Mammary epithelial cell (primary cell): ENCODE measurements at places on chromosomes 6 and 20. TPM values are rescaled to one million over a fixed set of nuclear protein-coding genes. Genes with fewer than 3 reads are reported as not detected.
A peak's percentile ranks its signal among the peaks of the same experiment; 100 is the strongest.

- DNase-seq = no peak
These were observed 783 bp downstream of the LRRC73 start for GRCh38 chr6:43509142-43509983.

GRCh38 chr20:59705651-59706399 is 101.5 kb downstream of the PHACTR3 start:
- DNase-seq = no peak

GRCh38 chr6:110708295-110708950 is 106.8 kb downstream of the CDK19 start:
- no peak for DNase-seq

DNA sequence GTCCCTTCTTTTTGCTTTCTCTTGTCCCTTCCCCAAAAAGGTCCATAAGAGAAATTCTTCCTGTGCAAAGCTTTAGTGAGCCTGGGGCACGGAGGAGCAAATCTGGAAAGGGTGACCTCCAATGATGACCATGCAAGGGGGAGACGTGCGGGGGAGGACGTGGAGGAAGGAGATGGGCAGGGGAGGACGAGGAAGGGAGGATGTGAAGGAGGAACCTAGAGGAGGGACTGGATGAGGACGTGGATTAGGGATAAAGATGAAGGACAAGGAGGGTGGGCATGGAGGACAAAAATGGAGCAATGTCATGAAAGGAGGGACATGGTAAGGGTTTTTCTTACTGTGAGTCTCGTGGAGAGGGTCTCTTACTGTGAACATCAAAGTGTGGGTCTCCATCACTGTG is 139.5 kb downstream of the ERMARD start:
- no peak for DNase-seq

GRCh38 chr6:144931172-144932035 is 646.3 kb downstream of the UTRN start:
- peak; percentile 39 for DNase-seq

GRCh38 chr20:35489717-35490116 is 34.3 kb downstream of the CEP250 start:
- DNase-seq = no peak

The ALDH8A1 gene
- 0.19 and 0.28 TPM in 2 replicates for total RNA-seq

DNA sequence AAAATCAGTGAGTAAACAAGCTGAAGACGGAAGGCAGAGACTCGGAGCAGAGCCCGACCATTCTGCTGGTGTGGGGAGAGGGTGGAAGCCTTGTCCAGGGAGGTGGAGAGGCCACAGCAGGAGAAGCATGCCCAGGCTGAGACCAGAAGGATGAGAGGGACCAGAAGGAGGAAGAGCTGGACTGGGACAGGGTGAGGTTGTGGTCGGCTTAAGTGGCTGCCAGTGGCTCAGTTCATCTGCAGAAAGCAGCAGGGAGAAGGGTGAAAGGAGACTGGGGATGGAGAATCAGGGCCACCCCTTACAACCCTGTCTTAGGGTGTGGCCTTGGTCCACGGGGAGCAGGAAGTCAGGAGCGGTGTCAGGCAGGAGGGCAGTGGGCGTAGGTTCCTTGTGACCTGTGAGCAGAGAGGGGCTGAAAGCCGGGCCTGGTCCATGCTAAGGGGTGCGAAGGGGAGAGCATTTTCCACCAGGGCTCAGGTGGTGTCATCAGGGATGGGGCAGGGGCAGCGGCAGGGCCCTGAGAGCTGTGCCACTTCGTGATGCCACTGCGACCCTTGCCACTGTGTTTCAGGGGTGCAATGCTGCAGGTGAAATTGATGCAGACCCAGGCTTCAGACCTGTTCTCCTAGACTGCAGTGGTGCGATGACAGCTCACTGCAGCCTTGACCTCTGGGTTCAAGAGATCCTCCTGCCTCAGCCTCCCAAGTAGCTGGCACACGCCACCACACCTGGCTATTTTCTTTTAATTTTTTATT is 81.1 kb downstream of the TTLL2 start:
- DNase-seq = no peak

DNA sequence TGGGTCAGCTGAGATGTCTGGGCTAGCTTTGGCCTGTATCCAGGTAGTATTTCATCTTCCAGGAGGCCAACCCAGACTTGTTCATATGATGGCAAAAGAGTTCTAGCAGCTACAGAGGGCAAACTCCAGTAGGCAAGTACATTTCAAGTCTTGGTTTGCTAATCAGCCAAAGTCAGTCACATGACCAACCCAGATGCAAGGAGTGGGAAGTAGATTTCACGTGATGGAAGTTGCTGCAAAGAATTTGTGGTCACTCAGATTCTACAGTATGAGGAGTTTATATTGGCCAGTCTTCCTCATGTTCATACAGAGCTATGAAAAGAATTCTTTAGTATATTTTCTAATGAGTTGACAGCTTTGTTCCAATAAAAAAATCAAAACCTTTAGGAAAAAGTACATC is 101.8 kb downstream of the PHACTR1 start:
- no peak for DNase-seq

DNA sequence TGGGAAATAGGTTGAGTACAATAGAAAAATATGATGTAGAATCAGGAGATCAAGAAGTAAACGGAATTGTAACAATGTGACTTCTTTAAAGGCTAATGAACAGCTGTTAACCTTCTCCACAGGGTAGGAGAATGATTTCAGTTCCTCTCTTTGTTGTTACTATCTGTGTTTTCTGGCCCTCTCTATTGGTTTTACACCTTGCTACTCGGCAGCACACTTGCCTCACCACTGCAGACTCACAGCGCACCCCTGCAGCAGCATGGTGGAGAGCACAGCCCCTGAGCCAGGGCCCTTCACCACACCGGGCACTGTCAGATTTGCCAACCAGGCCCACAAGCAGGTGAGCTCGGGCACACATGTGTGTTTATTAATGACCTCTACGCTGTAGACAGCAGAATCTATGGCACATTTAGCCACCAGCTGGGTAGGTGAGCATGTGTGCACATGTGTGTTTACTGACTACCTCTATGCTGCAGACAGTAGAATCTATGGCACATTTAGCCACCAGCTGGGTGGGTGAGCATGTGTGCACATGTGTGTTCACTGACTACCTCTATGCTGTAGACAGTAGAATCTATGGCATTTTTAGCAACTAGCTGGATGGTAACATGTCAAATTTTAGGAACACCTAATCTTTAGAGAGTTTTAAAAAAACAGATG is 16.8 kb downstream of the SFT2D1 start:
- DNase-seq = no peak

The LY6G6C gene
- not detected for total RNA-seq

- DNase-seq = no peak
These were observed 146.4 kb downstream of the AKAP7 start for GRCh38 chr6:131281471-131282270.

- DNase-seq = no peak
These were observed 26.4 kb downstream of the ARMC2 start for GRCh38 chr6:108874470-108875160.

DNA sequence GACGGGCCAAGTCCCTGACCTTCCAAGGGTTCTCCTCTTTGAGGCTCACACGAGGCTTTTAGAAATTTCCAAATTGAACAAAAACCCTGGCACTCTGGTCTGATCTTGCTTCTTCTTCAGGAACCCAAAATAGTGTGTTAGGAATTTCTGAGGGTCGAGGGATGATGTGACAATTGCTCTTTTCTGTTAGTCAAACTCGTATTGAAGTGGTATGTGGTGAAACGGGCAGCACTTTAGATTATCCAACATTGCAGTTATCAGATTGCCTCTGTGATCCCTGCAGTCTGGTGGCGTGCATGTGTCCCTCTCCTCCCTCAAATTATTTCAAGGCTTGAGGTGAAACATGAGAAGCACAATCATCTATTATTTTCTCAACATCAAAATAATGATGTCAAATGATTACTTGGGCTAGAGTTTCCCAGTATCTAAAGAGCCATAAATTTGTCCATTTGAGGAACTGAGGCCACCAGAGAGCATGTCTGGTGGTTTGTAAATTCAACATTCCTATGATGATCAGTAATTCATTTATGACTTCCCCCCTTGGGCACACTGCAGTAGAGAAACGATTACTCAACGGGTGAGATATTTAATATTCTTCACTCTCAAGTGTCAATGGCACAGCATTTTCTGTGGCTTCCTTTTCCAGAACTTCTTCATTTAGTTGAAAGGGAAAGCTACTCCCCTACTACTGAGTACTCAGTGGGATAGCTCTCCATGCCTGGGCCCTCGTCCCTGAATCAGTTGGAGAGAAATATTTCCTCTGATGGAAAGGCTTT is 308.6 kb upstream of the MAP3K7 start:
- DNase-seq = no peak

DNA sequence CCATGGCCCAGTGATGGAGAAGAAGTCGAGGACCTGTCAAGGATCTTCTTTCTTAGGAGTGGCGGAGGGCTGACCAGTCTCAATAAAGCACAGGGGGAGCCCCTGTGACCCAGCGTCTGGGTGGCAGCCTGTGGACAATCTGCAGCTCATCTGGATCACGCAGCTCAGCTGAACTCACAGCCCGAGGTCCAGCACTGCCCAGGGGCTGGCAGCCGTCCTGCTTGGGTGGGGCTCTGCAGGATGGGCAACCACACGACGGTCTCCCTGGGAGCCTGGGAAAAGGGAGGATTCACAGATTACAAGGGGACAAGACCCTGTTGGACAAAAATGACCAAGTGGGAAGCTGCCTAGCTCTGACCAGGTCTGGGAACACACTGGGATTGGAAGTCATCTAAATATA is 110.8 kb downstream of the MYLK4 start:
- DNase-seq = no peak

The SLC22A7 gene
- total RNA-seq = not detected

- DNase-seq = no peak
These were observed 14.5 kb downstream of the FERMT1 start for GRCh38 chr20:6108330-6108729.

The RSPH4A gene
- total RNA-seq = 0.33 TPM

The TMEM63B gene
- total RNA-seq = 121 and 123 TPM in 2 replicates

DNA sequence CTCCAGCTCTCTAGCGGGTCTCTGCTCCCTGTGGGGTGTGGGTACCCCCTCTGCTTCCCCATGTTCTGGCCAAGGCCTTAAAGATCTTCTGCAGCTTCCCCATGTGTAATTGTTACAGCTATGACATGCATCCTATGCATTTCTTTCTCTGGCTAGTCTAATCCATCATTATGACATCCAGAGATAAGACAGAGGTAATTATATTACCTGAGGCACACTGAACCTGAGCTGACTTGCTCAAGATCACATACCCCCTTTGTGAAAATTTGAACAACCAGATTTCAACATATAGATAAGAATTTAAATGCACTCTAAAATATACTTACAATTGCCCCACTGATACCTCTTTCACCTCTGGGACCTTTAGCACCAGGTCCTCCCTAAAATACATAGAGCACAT is 102.4 kb downstream of the COL12A1 start:
- no peak for DNase-seq

The CTCFL gene
- not detected for total RNA-seq

DNA sequence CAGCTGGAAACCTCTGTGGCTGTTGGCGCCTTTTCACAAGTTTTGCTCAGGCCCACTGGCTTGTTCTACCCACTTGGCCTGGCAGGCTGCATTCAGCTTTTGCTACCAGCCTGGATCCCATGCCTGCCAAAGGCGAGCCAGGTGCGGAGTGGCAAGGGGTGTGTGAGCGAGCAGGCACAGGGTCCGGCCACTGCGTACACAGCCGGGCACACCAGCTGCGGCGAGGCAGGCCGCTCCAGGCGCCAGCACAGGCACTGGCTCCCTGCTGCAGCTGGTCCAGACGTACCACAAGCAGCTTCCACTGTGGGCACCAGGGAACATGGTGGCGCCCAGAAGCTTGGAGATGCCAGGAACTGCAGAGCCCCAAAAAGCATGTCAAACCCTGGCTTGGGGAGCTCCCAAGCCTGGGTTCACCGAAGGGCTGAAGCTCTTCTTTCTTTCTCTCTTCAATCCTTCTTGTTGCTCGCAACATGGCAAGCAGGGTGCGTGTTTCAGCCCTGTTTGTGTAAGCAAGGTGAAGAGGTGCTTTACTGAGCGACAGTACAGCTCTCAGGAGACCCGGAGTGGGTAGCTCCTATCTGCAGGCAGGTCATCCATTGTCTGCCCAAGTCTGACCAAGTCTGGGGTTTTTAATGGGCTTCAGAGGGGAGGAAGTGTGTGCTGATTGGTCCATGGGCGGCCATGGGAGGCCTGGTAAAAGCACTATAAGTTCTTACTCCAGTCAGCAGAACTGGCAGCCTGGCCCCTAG is 32.6 kb upstream of the GRM4 start:
- no peak for DNase-seq

DNA sequence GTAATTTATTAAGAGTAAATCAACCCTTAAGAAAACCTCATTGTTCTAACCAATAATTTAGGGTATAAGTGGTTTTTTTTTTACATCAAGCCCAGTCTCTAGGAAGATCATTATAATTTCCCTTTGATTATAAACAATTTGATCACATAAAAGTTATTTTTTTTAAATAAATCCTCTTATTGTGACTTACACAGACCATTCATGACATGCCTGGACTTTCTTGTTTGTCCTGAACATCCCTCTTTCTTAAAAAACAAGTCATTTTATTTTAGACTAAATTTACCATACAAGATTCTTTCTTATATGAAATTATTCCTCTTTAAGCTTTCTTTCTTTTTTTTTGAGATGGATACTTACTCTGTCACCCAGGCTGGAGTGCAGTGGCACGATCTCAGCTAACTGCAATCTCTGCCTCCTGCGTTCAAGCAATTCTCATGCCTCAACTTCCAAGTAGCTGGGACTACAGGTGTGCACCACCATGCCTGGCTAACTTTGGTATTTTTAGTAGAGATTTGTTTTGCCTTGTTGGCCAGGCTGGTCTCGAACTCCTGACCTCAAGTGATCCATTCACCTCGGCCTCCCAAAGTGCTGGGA is 53.6 kb upstream of the AGPAT4 start:
- no peak for DNase-seq

The EDN3 gene
- total RNA-seq = 0.17 TPM

The IL17F gene
- not detected for total RNA-seq

DNA sequence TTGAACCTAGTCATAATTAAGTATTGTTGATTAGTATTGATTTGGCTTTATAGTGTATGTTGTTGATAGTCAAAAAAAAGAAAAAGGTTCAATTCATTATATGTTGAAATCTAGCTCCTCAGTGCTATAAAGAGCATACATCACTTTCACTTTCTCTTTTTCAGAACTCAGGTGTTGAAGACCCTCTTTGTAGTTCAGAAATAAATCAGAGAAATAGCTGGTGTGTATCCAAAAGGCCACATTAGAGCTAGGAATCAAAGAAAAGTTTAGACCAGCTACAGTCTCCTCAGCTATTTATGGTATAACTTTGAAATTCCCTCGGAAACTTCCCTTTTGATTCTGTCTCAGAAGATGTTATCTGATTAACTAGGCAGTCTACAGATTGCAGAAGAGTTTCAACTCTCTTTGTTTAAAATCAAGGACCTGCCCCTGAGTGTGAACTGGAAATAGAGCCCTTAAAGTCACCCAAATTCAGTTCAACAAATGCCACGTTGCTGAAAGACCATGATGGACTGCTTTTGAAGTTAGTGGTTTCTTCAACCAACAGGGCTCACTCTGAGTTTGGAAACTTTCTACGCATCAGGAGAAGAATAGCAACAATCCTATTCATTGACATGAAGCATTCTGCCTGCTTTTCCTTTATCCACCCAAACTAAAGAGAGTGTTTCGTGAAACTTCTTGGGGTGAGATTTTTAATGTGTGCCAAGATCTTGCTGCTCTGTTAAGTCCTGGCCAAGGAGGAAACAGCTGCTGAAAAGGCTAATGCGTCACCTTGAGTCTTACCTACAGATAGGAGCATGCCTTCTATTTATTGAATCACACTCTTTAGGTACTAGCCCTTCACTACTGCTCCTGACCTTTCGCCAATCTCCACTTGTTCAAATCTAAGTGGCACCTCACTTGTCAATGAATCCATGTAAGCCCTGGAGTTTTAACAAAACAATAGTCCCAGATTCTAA is 111.7 kb downstream of the TNFRSF21 start:
- DNase-seq = no peak

GRCh38 chr6:157791450-157791849 is 31.6 kb upstream of the SNX9 start:
- no peak for DNase-seq

The BMP5 gene
- total RNA-seq = not detected in 2 replicates

The FAXC gene
- 7.2 TPM for total RNA-seq
